Heart left ventricle (tissue), 16 donors: ENCODE measurements at places on chromosomes 5 and 9. TPM values are rescaled to one million over a fixed set of nuclear protein-coding genes. Genes with fewer than 3 reads are reported as not detected.
A peak's percentile ranks its signal among the peaks of the same experiment; 100 is the strongest.

DNA sequence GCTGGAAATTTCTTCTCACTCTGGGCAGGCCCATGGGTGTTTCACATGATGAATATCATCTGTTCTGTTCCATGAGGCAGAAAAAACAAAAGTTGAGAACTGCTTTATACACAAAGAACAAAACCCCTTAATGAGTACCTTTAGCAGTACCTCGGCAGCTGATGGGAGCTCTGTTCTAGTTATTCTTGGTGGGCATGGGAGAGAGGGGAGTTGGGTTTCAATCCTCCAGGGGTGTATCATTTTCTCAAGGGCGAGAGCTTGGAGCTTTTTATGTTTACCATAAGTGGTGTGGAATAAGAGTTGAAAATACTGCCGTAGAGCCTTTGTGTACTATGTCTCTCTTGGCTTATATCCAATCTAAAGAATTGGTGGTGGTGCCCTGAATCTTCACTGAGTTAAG, 103.3 kb upstream of the ZNF608 start:
- no peak for DNase-seq
- H3K27ac ChIP-seq, result no peak overlapping the region
- no peaks in the 10 kb centered on the region for H3K27me3 ChIP-seq
- H3K4me3 ChIP-seq, result no peak overlapping the region
- H3K36me3 ChIP-seq, result no peaks in the 10 kb centered on the region

- peak overlapping the region; percentile 71 for H3K4me3 ChIP-seq
- H3K4me1 ChIP-seq, result peaks cover 75% of the 10 kb centered on the region
- DNase-seq, result no peak
- H3K27me3 ChIP-seq, result no peaks in the 10 kb centered on the region
These were observed 483 bp upstream of the DAB2IP start for GRCh38 chr9:121651008-121651294.

DNA sequence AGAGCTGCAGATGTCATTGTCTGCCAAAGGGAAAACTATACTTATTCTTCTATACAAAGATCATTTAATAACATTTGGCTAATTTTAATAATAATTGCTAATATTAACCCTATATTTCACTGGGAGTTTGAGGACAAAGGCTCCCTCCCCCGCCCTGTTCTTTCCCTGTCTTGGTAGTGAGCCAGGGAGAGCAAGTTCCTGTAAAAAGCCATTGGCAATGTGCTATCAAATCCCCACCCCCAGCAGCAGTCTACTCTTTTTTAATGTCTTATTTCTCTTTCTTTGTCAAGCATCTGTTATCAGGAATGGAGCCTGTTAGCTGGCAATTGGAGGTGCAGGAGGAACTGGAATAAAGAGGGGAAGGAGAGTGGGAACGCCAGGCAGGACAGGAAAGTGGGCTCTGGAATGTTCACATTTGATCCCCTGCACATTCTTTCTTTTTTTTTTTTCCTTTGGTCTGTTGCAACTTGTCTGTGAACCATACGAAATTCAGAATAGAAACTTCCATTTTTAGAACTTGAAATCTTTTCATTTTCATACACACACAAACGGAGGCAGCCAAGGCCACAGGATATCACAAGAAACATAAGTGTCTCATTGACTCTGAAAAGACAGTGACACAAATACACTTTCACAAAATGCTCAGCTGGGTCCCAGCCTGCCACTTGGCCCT, 664.8 kb upstream of the ZNF608 start:
- no peaks in the 10 kb centered on the region for H3K36me3 ChIP-seq
- H3K27me3 ChIP-seq, result no peaks in the 10 kb centered on the region
- H3K27ac ChIP-seq, result peak overlapping the region; percentile 17
- H3K4me1 ChIP-seq, result peaks cover 22% of the 10 kb centered on the region
- no peak for DNase-seq

DNA sequence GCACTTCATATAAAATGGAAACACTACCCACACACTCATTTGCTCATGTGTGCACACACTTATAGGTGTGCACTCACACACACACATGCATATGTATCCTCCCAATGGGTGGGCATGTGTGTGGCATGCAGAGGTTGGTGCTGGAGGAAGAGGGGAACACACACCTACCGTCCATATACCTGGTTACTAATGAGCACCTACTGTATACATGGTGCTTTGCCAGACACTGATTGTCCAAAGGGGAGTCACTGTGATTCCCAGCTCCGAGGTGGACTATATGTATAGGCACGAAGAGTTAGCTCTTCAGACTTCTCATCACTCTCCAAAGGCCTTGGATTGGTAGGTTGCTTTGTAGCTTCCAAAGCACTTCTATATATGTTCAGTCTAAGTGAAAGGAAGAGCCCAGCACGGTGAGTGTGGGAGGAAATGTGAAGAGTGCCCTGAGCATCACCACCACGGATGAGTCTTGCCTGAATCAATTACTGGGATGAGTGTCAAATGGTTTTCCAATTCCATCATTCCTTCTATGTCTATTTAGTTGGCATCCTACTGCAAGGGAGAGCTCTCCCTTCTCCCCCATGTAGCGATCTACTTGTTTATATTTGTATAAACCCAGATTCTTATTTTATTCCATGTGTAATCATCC, 12.6 kb upstream of the ERGIC1 start:
- H3K36me3 ChIP-seq, result no peaks in the 10 kb centered on the region
- H3K4me3 ChIP-seq, result no peak overlapping the region
- no peak for DNase-seq
- no peak overlapping the region for H3K27ac ChIP-seq

- H3K4me1 ChIP-seq, result peaks cover 8% of the 10 kb centered on the region
- H3K36me3 ChIP-seq, result no peaks in the 10 kb centered on the region
- DNase-seq, result no peak
- H3K4me3 ChIP-seq, result no peak overlapping the region
These were observed 32.0 kb downstream of the SLC46A2 start for GRCh38 chr9:112858625-112859147.

GRCh38 chr9:122883125-122883524, 22.0 kb downstream of the RC3H2 start:
- H3K4me3 ChIP-seq, result no peak overlapping the region
- DNase-seq, result no peak
- peaks cover 100% of the 10 kb centered on the region for H3K36me3 ChIP-seq
- H3K4me1 ChIP-seq, result no peaks in the 10 kb centered on the region
- H3K27ac ChIP-seq, result no peak overlapping the region

GRCh38 chr5:157913575-157913974, 54.6 kb upstream of the CLINT1 start:
- H3K4me3 ChIP-seq, result no peak overlapping the region
- no peak overlapping the region for H3K27ac ChIP-seq
- H3K27me3 ChIP-seq, result no peaks in the 10 kb centered on the region
- no peaks in the 10 kb centered on the region for H3K36me3 ChIP-seq

- no peak overlapping the region for H3K4me3 ChIP-seq
- H3K36me3 ChIP-seq, result no peaks in the 10 kb centered on the region
- no peak for DNase-seq
- H3K27ac ChIP-seq, result no peak overlapping the region
- H3K4me1 ChIP-seq, result peaks cover 18% of the 10 kb centered on the region
- H3K27me3 ChIP-seq, result no peaks in the 10 kb centered on the region
These were observed 59.2 kb downstream of the GADD45G start for GRCh38 chr9:89664010-89664409.

GRCh38 chr9:136858844-136859757, 7.0 kb downstream of the MAMDC4 start:
- peaks cover 3% of the 10 kb centered on the region for H3K4me1 ChIP-seq
- H3K27ac ChIP-seq, result peak overlapping the region; percentile 9
- DNase-seq, result peak; percentile 52
- H3K4me3 ChIP-seq, result no peak overlapping the region
- H3K36me3 ChIP-seq, result peaks cover 36% of the 10 kb centered on the region

DNA sequence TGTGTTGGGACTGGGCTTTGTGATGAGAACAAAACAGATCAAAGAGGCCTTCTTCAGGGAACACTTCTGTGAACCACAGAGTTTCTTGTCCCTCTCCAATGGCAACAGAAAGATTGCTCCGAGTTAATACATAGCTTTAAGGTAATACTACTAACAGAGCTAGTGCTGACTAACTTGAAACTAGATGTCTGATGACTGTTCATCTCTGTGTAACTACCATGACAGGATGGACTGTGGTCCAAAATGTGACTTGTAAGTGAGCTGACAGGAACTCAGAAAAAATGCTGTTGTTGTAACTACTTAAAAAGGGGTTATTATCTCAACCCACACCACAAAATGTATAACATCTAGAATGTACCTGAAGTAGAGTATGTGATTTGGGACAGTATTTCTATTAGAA, 630.2 kb upstream of the DMAC1 start:
- no peak overlapping the region for H3K27ac ChIP-seq
- H3K36me3 ChIP-seq, result no peaks in the 10 kb centered on the region
- H3K27me3 ChIP-seq, result no peaks in the 10 kb centered on the region
- no peaks in the 10 kb centered on the region for H3K4me1 ChIP-seq

GRCh38 chr5:170286386-170286925, 11.1 kb downstream of the LCP2 start:
- H3K36me3 ChIP-seq, result peaks cover 5% of the 10 kb centered on the region
- no peak overlapping the region for H3K27ac ChIP-seq
- H3K4me1 ChIP-seq, result peaks cover 11% of the 10 kb centered on the region
- DNase-seq, result no peak

GRCh38 chr9:121767171-121767769, 115.8 kb downstream of the DAB2IP start:
- peaks cover 40% of the 10 kb centered on the region for H3K4me1 ChIP-seq
- H3K36me3 ChIP-seq, result peaks cover 98% of the 10 kb centered on the region
- H3K4me3 ChIP-seq, result no peak overlapping the region
- DNase-seq, result peak; percentile 12
- H3K27me3 ChIP-seq, result no peaks in the 10 kb centered on the region

DNA sequence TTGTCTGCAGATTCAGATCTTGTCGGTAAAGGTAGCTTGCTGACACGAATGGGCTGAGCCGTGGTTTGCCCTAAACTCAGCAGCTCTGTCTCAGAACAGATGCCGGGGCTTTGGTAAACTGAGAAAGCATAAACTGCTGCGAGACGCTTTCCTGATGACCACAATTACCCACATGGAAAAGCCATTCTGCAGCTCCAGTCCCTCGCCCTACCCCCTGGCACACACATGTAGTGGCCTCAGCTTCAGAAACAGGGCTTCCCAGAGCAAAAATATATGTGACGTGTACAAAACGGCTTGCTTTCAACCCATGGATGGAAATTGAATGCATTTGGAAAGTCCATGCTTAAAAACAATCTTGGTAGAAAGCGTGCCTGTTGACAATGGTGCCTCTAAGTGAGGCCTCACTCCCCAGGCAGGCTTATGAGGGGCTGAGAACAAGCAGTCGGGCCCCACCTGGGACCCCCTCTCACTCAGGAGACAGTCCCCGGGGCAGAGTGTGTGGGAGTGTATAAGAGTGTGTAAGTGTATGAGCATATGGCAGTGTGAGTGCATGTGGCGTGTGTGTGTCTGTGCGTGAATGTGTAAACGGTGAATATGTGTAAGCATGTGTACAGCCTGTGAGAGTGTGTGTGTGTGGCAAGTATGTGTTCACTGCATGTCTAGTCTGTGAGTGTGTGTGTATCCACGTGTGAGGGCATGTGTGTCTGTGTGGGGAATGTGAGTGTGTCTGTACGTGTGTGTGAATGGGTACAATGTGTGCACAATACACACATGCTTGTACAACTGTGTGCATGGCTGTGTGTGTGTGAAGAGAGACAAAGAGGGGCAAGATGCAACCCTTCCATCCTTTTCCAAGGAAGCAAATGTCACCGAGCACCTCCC, 88.2 kb upstream of the SMIM23 start:
- no peak for DNase-seq
- no peaks in the 10 kb centered on the region for H3K4me1 ChIP-seq
- no peak overlapping the region for H3K27ac ChIP-seq

DNA sequence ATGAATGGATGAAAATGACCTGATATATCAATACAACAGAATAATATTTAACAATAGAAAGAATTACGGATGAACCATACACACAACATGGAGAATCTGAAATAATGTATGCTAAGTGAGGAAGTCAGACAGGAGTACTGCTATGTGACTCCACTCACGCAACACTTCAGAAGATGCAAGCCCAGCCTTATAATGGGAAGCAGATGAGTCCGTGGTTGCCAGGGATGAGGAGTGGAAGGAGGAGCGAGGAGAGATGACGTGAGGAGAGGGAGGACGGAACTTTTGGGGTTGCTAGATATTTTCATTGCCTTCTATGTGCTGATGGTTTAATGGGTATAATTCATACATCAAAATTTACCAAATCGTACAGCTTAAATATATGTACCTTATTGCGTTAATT, 55.4 kb upstream of the ERCC6L2 start:
- no peak overlapping the region for H3K4me3 ChIP-seq
- no peak overlapping the region for H3K27ac ChIP-seq
- DNase-seq, result no peak
- no peaks in the 10 kb centered on the region for H3K36me3 ChIP-seq
- no peaks in the 10 kb centered on the region for H3K27me3 ChIP-seq

GRCh38 chr5:137621861-137622823, 113.7 kb downstream of the KLHL3 start:
- no peak overlapping the region for H3K4me3 ChIP-seq
- H3K36me3 ChIP-seq, result no peaks in the 10 kb centered on the region
- peaks cover 22% of the 10 kb centered on the region for H3K4me1 ChIP-seq
- no peaks in the 10 kb centered on the region for H3K27me3 ChIP-seq
- H3K27ac ChIP-seq, result peak overlapping the region; percentile 92

DNA sequence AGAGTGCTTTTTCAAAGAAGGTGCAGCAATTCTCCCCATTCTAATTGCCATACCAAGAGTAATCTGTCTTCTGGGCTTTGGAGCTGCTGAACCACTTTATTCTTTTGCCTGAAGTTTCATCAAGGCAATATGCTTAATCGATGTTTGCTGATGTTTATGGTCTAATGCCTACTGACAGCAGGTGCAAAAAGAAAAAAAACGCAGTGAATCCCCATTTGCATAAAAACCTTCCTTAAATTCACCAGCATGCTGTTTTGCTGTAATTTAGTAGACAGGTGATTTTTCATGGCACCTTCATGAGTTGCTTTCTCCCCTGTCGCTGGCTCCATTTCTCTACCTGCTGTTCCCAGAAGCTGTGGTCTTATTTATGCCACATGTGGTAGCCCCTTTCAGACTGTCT, 83.1 kb upstream of the MAST4 start:
- H3K4me1 ChIP-seq, result no peaks in the 10 kb centered on the region
- H3K4me3 ChIP-seq, result no peak overlapping the region
- H3K27ac ChIP-seq, result no peak overlapping the region
- no peak for DNase-seq

- H3K36me3 ChIP-seq, result no peaks in the 10 kb centered on the region
- H3K27ac ChIP-seq, result no peak overlapping the region
- H3K4me3 ChIP-seq, result no peak overlapping the region
- DNase-seq, result no peak
- no peaks in the 10 kb centered on the region for H3K27me3 ChIP-seq
These were observed 106.0 kb downstream of the CAAP1 start for GRCh38 chr9:26786564-26786963.

DNA sequence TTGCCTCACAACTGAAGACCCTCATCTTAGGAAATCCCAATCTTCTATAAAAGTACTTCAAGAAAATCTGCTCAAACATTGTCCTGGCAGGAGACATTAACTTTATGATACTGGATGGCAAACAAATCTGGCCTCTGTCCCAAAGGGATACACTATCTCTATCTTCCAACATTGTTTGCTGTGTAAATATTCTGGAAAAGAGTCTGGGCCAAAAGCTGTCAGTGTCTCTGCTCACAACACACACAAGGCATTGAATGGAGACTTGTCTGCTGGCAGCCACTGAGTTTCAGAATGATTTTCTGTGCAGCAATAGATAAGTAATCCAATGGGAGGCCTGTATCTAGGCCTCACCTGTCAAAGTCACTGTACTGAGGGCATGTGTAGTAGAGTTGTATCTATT, 471.1 kb downstream of the DMAC1 start:
- no peaks in the 10 kb centered on the region for H3K4me1 ChIP-seq
- H3K27me3 ChIP-seq, result no peaks in the 10 kb centered on the region
- no peak overlapping the region for H3K27ac ChIP-seq
- no peaks in the 10 kb centered on the region for H3K36me3 ChIP-seq

The DOCK2 gene
- total RNA-seq, result 4.6 TPM

The MUSK gene
- 1.4 TPM for total RNA-seq

The C5orf58 gene
- not detected for total RNA-seq

The SHISAL2B gene
- not detected for total RNA-seq

The LCN15 gene
- 2.8 TPM for total RNA-seq

The ELOVL7 gene
- 0.87 TPM for total RNA-seq
